ENCODE measurements at places on chromosomes 12 and 14. TPM values are rescaled to one million over a fixed set of nuclear protein-coding genes. Genes with fewer than 3 reads are reported as not detected.

- H3K27ac ChIP-seq, result no peak overlapping the region
- H3K36me3 ChIP-seq, result no peaks in the 10 kb centered on the region
- H3K4me3 ChIP-seq, result no peak overlapping the region
Measured at GRCh38 chr12:72832024-72832423, 559.9 kb downstream of the TRHDE start.

The CRIP1 gene
- 53.8 TPM for total RNA-seq

The POTEM gene
- not detected for total RNA-seq

DNA sequence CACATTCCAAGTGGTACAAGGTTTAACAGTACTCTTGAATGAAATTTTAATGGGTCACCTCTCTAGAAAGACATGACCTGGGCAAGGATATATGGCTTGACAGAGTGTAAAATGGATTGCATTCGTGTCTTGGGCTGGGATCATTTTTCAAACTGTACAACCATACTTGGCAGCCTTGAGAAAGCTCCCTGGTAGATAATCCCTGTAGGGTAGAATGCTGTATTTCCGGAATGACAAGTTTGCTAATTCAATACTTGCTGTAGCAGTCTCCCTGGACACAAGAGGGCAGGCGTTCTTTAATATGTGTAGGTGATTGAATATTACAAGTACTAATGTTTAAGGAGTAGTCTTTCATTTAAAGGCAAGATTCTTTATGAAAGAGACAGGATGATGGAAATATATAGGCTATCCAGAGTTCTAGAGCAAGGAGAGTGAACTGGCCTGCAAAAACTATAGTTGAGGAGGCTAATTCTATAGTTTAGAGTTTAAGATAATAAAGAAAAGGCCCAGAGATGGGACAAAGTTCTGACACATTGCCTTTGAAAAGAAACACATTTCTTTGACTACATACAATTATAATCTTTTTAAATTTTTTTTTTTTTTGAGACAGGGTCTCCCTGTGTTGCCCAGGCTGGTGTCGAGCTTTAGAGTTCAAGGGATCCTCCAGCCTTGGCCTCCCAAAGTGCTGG lies 53.4 kb downstream of the PLBD1 start:
- no peaks in the 10 kb centered on the region for H3K36me3 ChIP-seq
- H3K27ac ChIP-seq, result no peak overlapping the region
- H3K4me3 ChIP-seq, result no peak overlapping the region
- no peaks in the 10 kb centered on the region for H3K27me3 ChIP-seq
- no peak for DNase-seq
- H3K4me1 ChIP-seq, result no peaks in the 10 kb centered on the region

DNA sequence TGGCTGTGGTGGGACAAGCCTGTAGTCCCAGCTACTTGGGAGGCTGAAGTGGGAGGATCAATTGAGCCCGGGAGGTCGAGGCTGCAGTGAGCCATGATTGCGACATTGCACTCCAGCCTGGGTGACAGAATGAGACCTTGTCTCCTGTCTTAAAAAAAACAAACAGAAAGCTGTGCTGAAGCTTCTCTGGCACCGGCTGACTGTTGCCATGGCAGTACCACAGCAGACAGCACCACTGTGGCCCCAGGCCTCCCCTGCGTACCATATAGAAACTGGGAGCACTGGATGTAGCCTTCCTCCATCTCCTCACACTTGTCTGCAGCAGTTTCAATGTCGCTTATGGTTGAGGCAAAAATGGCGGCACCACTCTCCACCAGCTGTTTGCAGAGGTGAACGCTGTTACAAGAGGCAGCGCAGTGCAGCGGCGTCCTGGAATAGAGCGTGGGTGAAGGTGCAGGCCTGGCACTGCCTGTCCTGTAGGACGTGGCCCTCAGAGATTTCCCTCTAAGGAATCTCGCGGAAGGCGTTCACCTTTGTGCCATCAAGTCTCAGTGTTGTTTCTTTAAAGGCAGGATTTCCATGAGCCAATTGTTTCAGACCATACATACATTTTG lies 21.9 kb downstream of the ZFYVE21 start:
- no peaks in the 10 kb centered on the region for H3K36me3 ChIP-seq
- peak overlapping the region; percentile 87 for H3K27ac ChIP-seq
- peaks cover 4% of the 10 kb centered on the region for H3K4me1 ChIP-seq
- no peak overlapping the region for H3K4me3 ChIP-seq

The RND1 gene
- total RNA-seq, result 22.1 TPM

- no peaks in the 10 kb centered on the region for H3K36me3 ChIP-seq
- no peaks in the 10 kb centered on the region for H3K4me1 ChIP-seq
- H3K4me3 ChIP-seq, result no peak overlapping the region
- H3K27ac ChIP-seq, result no peak overlapping the region
- DNase-seq, result peak; percentile 49
- no peaks in the 10 kb centered on the region for H3K27me3 ChIP-seq
Measured at GRCh38 chr14:53273671-53274072, 120.5 kb upstream of the DDHD1 start.

GRCh38 chr14:36055681-36056225 lies 120.8 kb downstream of the PTCSC3 start:
- no peak overlapping the region for H3K4me3 ChIP-seq
- no peak for DNase-seq
- no peaks in the 10 kb centered on the region for H3K4me1 ChIP-seq
- no peaks in the 10 kb centered on the region for H3K36me3 ChIP-seq
- no peaks in the 10 kb centered on the region for H3K27me3 ChIP-seq

GRCh38 chr14:42475289-42475688 lies 868.6 kb downstream of the LRFN5 start:
- H3K4me1 ChIP-seq, result no peaks in the 10 kb centered on the region
- H3K4me3 ChIP-seq, result no peak overlapping the region
- H3K36me3 ChIP-seq, result no peaks in the 10 kb centered on the region
- DNase-seq, result no peak

DNA sequence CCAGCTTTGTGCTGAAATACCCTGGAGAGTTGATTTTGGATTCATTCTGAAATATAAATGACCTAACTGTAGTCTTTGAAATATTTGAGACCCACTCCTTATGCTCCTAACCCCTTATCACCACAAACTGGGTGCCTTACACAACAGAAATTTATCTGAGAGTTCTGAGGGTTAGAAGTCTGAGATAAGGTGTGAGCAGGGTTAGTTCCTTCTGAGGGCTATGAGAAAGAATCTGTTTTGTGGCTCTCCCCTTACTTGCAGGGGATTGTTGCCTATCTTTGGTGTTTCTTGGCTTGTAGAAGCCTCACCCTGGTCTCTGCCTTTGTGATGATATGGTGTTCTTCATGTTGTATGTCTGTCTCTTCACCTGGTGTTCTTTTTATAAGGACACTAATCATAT lies 91.7 kb downstream of the DERA start:
- no peak for DNase-seq
- no peak overlapping the region for H3K4me3 ChIP-seq
- H3K4me1 ChIP-seq, result no peaks in the 10 kb centered on the region
- H3K27ac ChIP-seq, result no peak overlapping the region
- no peaks in the 10 kb centered on the region for H3K27me3 ChIP-seq

- H3K36me3 ChIP-seq, result no peaks in the 10 kb centered on the region
- no peaks in the 10 kb centered on the region for H3K4me1 ChIP-seq
- no peaks in the 10 kb centered on the region for H3K27me3 ChIP-seq
Measured at GRCh38 chr14:102711946-102712345, 65.3 kb upstream of the TRAF3 start.

- H3K27ac ChIP-seq, result peak within 1 kb of the TSS; percentile 40
- H3K27me3 ChIP-seq, result no peaks in the 10 kb centered on the region
- H3K36me3 ChIP-seq, result no peaks in the 10 kb centered on the region
Measured at GRCh38 chr14:74955229-74956026, at the start of gene PGF. TSS of gene PGF (minus strand) at chr14:74955597. CDS start at chr14:74955242, 355 bp downstream.

- H3K27ac ChIP-seq, result no peak overlapping the region
- H3K4me3 ChIP-seq, result no peak overlapping the region
- no peaks in the 10 kb centered on the region for H3K4me1 ChIP-seq
- no peak for DNase-seq
Measured at GRCh38 chr12:101908395-101908794, 31.0 kb downstream of the DRAM1 start.

DNA sequence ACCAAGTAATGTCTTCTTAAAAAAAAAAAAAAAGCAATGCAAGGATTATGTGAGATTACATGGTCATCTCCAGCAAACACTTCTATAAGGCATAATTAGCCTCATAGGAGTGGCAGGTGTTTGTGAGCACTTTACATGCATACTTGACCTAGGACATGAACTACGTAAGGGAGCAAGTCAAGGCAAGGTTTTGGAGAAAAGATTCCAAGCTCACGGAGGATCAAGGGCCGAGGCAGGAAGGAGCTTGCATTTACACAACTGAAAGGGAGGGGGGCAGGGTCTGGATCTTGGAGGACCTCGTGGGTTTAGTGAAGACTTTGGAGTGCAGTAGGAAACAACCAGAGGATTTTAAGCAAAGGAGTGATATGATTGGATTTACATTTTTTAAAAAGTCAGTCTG lies 112.5 kb downstream of the CCER1 start:
- no peaks in the 10 kb centered on the region for H3K36me3 ChIP-seq
- H3K4me3 ChIP-seq, result no peak overlapping the region
- H3K4me1 ChIP-seq, result no peaks in the 10 kb centered on the region
- no peak overlapping the region for H3K27ac ChIP-seq

DNA sequence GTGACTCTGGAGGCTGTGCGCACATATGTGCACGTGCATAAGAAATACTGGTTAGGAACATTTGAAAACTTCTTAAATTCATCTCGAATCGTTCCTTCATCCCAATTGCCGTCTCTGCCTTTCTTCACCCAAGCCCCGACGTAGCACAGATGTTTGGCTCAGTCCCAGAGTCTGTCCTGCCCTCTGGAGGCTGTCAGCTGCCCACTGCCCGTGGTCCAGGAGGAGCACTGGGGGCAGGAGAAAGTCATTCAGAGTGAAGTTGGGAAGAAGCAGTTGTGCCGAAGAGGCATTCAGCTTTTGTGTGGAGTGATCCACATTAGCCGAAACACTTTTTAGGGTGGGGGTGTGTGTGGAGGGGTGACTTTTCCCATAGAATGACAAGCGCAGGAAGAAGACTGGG lies 124.9 kb downstream of the TSPAN9 start:
- no peak overlapping the region for H3K4me3 ChIP-seq
- DNase-seq, result no peak
- H3K36me3 ChIP-seq, result no peaks in the 10 kb centered on the region
- no peak overlapping the region for H3K27ac ChIP-seq

DNA sequence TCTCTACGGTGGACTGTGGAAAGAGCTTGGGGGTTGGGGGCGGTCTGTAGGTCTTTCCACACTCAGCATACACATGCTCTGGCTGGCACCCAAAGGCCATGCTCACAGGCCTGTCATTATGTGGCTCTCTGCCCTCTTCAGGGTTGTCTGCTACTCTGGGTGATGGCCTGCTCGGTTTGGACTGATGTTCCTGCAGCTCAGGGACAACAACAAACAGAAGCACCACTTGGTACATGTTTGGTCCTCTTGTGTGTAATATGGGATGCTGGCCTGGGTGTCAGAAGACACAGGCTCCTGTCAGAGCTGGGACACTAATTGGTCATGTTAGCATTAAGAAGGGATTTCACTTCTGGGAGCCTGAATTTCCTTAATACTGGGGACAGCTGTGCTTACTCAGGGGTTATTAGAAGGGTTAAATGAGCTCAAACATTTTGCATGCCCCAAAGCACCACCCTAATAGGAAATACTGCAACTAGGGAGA lies 32.7 kb upstream of the SELPLG start:
- H3K27ac ChIP-seq, result peak overlapping the region; percentile 86
- H3K4me1 ChIP-seq, result peaks cover 18% of the 10 kb centered on the region
- DNase-seq, result peak; percentile 50
- no peaks in the 10 kb centered on the region for H3K36me3 ChIP-seq
- H3K27me3 ChIP-seq, result no peaks in the 10 kb centered on the region

GRCh38 chr14:105249182-105250007 lies 1.1 kb downstream of the BTBD6 start:
- H3K4me1 ChIP-seq, result no peaks in the 10 kb centered on the region
- peak overlapping the region; percentile 32 for H3K4me3 ChIP-seq
- H3K27ac ChIP-seq, result peak overlapping the region; percentile 88
- no peaks in the 10 kb centered on the region for H3K27me3 ChIP-seq

The OR6C4 gene
- not detected for total RNA-seq

DNA sequence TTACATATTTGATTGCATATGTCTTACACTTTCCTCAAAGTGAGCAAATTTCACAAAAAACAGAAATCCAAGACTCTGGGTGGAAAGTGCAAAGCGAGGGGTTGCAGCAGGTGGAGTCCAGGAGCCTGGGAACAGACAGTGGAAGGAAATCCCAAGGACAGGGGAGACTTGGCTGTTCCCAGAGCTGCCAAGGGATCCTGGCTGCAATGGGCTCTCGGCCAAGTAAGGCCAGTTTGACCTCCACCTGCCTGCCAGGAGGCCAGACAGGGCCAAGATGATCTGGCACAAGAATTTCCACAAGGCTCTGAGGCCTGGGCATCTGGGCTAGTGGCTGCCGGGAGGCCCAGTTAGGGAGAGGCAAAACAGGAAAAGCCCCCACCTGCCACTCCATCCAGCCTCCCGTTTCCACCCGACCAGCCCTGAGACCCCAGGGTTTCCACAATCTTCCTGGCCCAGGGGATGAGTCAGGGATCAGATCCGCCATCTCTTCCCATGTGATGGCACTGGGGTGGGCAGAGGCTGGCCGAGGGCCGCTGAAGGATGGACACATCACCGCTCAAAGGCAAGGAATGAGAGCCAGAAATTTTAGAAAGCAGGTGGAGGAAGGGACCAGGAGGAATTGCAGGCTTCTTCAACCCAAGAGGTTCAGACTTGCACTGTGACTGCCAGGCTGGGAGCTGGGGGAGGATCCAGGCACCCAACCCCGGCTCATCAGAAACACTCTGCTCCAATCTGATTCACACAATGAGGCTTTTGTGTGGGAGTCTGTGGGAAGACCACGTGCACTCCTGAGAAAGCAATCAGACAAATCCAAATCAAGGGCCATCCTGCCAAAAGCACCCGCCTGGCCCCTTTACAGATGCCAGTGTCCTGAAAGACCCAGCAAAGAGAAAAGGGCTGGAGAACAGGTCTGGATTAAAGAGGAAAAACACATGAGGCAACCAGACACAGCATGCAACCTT lies 16.3 kb downstream of the SCARB1 start:
- peak; percentile 52 for DNase-seq
- no peak overlapping the region for H3K4me3 ChIP-seq
- peaks cover 7% of the 10 kb centered on the region for H3K4me1 ChIP-seq

DNA sequence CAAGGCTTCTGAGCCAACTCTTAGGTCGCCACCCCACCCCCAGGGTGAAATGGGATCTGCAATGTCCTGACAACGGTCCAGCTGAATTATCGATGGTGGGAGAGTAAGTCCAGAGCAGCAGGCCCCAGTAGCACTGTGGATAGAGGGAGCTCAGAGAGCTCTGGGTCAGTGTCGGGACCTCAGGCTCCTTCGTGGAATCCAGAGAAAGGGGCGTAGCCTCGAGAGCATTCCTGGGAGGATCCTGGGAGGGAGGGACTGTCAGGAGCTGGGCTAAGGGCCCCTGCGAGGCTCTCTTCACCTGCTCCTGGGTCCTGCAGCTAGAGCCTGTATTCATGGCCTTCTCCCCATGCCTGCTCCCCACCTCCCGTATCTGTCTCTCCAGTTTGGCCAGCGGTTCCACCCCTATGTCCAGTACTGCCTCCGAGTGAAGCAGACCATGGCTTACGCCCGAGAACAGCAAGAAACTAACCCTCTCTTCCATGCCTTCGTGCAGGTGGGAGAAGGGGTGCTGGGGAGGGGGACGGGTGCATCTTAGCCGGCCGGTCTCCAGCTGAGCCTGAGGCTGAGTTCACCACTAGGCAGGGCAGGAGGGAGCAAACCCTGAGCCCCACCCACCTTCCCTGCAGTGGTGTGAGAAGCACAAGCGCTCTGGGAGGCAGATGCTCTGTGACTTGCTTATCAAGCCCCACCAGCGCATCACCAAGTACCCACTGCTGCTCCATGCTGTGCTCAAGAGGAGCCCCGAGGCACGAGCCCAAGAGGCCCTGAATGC lies 6.6 kb downstream of the PLEKHG6 start:
- H3K4me1 ChIP-seq, result no peaks in the 10 kb centered on the region
- no peak for DNase-seq
- H3K4me3 ChIP-seq, result no peak overlapping the region
- no peaks in the 10 kb centered on the region for H3K27me3 ChIP-seq
- no peaks in the 10 kb centered on the region for H3K36me3 ChIP-seq
- no peak overlapping the region for H3K27ac ChIP-seq
